ENCODE measurements at places on chromosomes 12 and 14. TPM values are rescaled to one million over a fixed set of nuclear protein-coding genes. Genes with fewer than 3 reads are reported as not detected.
A peak's percentile ranks its signal among the peaks of the same experiment; 100 is the strongest.

DNA sequence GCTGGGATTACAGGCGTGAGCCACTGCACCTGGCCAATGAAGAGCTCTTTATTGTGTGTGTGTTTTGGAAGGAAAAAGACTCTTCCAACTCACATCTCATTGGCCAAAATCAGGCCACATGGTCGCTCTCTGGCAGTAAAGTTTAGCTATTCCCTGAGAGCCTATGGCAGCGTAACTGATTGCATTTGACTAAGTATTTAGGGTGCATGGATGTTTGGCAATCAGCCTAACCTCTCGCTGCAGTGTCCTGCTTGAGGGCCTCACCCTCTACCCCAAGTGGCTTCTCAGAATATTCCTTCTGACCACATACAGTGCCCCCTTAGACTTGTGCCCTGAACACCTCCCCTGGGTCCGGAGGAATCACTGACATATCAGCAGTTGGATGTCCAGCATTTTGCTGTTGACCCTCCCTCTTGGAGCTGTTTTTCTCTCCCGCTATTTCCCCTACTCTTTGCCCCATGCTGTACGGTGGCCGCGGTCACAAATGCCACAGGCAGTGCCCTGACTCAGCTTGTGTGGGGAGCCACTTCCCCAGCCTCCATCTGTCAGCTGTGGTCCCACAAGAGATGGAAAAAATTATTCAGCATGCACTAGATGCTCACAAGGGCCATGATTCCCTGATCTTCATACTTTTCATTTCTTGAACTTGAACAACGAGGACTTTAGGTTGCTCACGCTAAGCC, 9.5 kb downstream of the PHETA1 start:
- DNase-seq: no peak

- DNase-seq: peak; percentile 83
Observed at GRCh38 chr12:31599053-31599452, 8.1 kb upstream of the DENND5B start.

DNA sequence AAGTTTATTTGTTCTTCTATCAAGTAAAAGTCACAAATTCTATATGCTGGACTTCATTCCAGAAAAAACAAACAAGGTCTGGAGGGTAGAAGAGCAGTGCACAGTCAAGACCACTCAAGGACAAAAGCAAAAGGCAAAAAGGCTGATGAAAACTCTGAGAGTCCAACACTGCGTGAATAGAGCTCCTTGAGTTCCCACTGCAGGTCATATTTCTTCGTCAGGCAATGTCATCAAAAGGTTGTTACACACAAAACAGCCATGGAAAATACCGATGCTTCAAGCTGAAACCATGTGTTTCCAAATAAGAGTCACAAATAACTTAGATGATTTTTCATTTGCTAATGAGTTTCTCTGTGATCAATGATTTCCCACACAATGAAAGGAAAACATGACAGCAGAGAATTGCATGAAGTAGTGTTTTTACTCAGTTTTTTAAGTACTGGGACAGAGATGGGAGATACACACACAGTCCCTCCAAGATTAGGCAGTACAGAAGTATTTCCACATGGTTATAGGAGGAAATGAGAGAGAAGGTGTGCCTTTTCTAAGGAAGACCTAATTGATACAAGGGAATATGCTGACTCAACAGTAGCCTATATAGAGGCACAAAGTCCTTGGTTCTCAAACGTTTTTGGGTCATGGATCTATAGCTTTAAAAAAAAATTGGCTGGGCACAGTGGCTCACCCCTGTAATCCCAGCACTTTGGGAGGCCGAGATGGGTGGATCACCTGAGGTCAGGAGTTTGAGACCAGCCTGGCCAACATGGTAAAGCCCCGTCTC, 177.7 kb downstream of the MED13L start:
- DNase-seq: no peak

- DNase-seq: no peak
Observed at GRCh38 chr14:92832137-92832700, 38.1 kb downstream of the GOLGA5 start.

GRCh38 chr14:54001189-54001878, 44.7 kb upstream of the BMP4 start:
- DNase-seq: no peak

GRCh38 chr14:92686900-92687427, 61.5 kb downstream of the LGMN start:
- DNase-seq: peak; percentile 65

GRCh38 chr12:62758216-62758615, 176.7 kb downstream of the PPM1H start:
- no peak for DNase-seq

- DNase-seq: peak; percentile 43
Observed at GRCh38 chr14:106378191-106378590, 851.8 kb downstream of the TMEM121 start.

FGF23 gene
- not detected for polyA plus RNA-seq

KCNH3 gene
- 0.18 TPM for polyA plus RNA-seq

OR6C76 gene
- not detected for polyA plus RNA-seq
